Stimulated activated CD4-positive, alpha-beta T cell treated with anti-CD3 and anti-CD28 coated beads, Interleukin-4, amount 100 ng/mL, for 48 hours (primary cell): ENCODE measurements at places on chromosomes 7 and 10.

- DNase-seq = no peak
Measured at GRCh38 chr10:47053081-47053798, 142.0 kb downstream of the PTPN20 start.

DNA sequence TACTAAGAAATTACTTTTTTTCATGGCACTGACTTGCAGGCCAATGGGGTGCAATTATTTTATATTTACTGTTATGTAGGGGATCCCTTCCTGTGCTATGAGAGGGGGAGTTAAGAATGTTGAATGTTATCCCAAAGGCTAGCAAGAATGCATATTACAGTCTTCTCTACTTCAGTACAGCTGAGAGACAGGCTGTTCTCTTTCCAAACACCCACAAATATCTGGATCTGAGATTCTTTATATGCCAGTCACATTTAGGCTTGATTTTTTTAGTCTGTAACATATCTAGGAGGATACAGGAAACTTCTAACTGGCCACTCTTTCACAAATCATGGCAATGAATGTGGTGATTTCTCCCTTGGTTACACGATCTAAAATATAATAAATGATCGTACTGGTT lies 266.4 kb upstream of the FZD8 start:
- no peak for DNase-seq

DNA sequence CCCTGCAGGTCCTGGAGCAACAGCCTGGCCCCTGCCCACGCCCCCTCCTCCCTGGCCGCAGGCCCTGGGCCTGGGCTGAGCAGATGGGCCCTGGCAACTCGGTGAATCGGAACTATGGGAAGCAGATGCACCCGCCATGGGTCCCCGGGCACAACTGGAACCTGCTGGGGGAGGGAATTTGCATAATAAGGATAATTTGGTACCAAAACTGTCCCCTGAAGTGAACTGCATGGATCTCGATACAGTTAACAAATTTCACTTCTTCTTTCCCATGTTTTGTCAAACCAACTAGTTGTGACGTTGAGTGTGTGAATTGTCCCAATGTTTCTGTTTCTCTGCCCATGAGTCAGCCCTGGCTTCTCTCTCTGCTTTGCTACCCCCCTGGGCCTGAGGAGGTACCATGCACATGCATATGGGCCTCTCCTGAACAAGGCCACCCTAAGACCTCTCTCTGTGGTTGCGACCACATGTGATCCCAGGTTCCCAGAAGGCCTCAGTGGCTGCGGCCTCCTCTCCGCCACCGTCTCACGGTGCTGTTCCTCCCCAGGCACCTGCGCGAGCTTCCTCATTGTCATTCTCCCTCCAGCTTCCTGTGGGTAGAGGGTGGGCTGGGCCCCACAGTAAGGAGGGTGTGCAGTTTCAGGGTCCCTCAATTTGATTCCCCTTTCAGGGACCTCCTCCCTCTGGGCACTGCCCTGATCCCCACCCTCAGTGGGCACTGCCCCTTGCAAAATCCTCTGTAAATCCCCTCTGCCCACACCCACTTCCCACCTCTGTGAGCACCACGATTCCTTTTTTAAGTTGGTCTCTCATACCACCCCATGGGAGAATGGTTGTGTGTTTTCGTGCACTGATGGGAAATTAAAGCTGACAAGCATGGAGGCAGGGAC lies 40.0 kb downstream of the FIGNL1 start:
- DNase-seq = no peak

DNA sequence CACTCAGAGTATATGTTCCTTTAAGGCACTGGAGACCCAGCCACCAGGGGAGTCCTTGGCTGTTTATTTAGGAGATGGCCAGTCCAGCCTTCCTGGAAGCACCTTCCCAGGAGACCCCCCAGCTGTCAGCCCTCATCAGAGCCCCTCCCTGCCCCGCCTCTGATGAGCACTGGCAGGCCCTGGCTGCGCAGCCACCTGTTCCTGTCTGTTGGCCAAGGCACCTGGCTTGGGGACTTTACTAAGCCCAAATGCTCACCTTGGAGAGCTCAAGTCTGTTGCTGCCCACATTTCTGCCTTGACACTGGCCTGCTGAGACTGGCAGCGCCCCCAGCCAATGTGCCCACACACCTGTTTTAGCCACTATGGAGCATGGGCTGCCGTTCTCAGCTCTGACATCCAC lies 124.7 kb downstream of the ELMO1 start:
- DNase-seq = no peak

DNA sequence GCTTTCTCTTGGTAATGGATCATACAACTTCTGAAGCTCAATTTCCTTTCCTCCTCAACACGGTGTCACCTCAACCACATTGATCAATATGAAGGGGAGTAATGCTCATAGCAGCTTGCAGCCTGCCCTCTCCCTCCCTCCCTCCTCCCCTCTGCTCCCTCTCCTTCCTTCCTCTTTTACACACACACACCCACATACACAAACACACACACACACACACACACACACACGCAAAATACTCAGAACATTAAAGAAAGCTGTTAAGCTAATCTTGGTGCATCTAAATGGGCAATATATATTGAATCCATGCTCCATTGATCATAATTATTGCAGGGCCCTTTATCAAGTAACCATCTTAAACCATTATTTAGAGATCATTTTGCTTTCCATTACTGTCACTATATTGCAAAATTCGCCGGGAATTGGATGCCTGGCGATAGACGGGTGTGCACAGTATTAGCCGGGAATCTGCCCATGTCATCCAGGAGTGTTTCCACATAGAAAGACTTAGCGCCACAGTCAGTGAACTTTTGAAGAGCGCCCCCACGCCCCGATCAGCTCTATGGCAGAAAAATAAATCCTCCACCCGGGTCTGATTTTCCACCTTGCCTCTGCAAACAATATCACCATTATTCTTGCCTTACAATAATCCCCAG lies 122.0 kb downstream of the PRLHR start:
- DNase-seq = no peak

DNA sequence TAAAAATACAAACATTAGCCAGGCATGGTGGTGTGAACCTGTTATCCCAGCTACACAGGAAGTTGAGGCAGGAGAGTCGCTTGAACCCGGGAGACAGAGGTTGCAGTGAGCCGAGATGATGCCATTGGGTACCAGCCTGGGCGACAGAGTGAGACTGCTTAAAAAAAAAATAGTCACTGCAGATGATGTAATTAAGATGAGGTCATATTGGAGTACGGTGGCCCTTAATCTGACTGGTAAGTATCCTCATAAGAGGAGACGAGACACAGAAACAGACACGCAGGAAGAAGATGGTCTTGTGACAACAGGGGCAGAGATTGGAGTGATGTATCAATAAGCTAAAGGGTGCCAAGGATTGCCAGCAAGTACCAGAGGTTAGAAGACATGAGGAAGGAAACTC lies 156.0 kb downstream of the FAM107B start:
- DNase-seq = no peak

- DNase-seq = no peak
Measured at GRCh38 chr10:11049806-11050205, 32.1 kb downstream of the CELF2 start.

DNA sequence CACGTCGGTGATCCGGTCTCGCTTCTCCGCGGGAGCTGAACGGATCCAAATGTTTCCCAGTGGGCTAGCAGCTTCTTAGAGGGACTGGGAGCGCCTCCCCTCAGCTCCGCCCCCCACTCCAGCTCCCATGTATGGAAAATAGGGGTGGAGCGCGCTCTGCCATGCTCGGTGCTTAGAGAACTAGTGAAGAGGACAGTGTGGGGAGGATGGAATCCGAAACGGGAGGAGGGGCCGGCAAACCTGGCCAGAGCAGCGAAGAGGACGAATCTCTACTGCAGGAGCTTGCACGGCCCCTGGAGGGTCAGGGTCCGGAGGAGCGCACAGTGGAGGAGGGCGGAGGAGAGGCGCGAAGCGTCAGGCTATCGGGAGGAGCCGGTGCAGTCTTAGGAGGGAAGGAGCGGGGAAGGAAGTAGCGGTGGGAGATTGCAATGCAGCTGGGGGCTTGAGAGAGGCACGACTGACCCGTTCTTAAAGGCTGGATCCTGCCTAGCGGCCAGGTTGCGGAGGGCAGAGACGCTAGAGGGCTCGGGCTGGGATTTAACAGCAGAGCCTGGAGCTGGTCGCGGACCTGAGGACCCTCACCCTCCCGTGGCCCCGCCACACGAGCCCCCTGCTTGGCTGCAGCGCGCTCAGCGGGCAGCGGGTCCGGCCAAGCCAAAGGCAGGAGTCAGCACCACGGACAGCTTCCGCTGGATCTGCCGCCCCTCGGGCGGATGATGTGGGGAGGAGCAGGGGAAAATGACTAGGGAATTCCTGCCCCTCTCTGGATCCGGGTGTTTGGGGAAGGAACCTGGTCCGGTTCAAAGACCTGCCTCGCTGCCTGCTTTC lies at the start of gene PRLHR:
Gene PRLHR (minus strand): TSS at position 51 of the 828 bp plus-strand sequence. CDS start 404 bp downstream, outside the sequence.
- no peak for DNase-seq

- DNase-seq = no peak
Measured at GRCh38 chr10:131641231-131641630, 259.6 kb upstream of the PPP2R2D start.

DNA sequence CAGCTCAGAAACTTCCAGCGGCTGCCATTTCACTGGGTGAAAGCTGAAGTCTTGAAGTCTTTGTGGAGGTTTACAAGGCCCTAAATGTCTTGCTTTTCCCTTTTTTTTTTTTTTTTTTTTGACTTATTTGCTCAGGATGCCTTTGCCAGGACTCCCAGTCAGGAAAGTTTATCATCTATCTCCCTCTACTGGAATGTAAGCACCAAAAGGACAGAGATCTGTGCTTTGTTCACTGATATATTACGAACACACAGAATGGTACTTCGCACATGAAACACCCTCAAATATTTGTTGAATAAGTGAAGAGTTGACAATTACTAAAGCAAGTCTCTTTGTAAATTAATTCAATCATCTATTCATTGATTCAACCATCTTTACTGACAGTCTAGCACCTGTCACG lies 23.2 kb downstream of the ABCB4 start:
- DNase-seq = no peak

GRCh38 chr10:126392469-126392868 lies 4.2 kb upstream of the ADAM12 start:
- no peak for DNase-seq

DNA sequence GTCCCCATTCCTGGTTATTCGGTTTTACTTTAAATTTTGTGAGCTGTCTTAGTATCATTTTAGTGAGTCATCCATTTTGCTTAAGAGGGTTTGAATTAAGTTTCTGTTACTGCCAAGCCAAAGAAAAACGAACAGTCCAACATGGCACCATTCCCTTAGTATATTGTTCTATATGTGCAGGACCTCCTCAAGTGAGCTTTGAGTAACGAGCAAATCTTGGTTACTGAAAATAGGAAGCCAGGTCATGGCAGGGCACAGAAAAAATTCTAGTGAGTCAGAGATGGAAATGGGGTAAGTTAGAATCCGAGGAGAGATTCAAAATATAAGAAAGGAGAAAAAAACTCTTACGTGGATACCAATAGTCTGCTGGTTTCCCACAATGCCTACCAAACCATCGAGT lies 292.9 kb downstream of the BAMBI start:
- DNase-seq = no peak

GRCh38 chr10:97643441-97643985 lies 3.0 kb downstream of the PI4K2A start:
- no peak for DNase-seq

GRCh38 chr7:25803117-25803887 lies 348.7 kb upstream of the NFE2L3 start:
- DNase-seq = no peak
